ENCODE measurements at places on chromosomes 4 and X.

- peak overlapping the region; percentile 94 for H3K4me3 ChIP-seq
- peaks cover 6% of the 10 kb centered on the region for H3K4me1 ChIP-seq
- no peaks in the 10 kb centered on the region for H3K36me3 ChIP-seq
- H3K27me3 ChIP-seq: no peaks in the 10 kb centered on the region
These were observed 86.2 kb upstream of the HPRT1 start for GRCh38 chrX:134373736-134374135.

GRCh38 chr4:78057600-78058550 lies 752 bp downstream of the FRAS1 start:
- peak; percentile 25 for DNase-seq
- peaks cover 25% of the 10 kb centered on the region for H3K27me3 ChIP-seq
- peaks cover 23% of the 10 kb centered on the region for H3K4me1 ChIP-seq
- H3K4me3 ChIP-seq: peak overlapping the region; percentile 87
- H3K36me3 ChIP-seq: no peaks in the 10 kb centered on the region

DNA sequence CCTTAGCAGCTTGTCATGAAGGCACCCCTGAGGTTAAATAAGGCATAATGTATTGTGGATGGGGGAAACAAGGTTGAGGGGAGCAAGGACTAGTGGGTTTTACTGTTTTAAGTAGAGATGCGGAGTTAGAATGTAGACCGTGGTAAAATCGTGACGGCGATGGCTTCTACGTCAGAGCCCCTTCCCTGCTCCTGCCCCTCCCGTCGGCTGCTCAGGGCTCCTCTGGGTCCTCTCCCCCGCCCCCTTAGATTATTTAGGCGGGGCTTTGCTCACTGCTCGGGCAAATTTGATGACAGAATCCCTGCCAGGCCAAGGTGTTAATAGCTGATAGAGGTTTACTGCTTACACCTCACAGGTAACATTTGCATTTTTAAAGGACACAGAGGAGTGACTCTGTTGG lies 2.3 kb downstream of the FRMPD3 start:
- peaks cover 45% of the 10 kb centered on the region for H3K27me3 ChIP-seq
- H3K4me1 ChIP-seq: peaks cover 9% of the 10 kb centered on the region
- no peaks in the 10 kb centered on the region for H3K36me3 ChIP-seq

GRCh38 chr4:105022811-105023667 lies 123.6 kb upstream of the TET2 start:
- DNase-seq: no peak
- H3K27me3 ChIP-seq: no peaks in the 10 kb centered on the region
- H3K36me3 ChIP-seq: no peaks in the 10 kb centered on the region
- H3K27ac ChIP-seq: no peak overlapping the region
- no peaks in the 10 kb centered on the region for H3K4me1 ChIP-seq

DNA sequence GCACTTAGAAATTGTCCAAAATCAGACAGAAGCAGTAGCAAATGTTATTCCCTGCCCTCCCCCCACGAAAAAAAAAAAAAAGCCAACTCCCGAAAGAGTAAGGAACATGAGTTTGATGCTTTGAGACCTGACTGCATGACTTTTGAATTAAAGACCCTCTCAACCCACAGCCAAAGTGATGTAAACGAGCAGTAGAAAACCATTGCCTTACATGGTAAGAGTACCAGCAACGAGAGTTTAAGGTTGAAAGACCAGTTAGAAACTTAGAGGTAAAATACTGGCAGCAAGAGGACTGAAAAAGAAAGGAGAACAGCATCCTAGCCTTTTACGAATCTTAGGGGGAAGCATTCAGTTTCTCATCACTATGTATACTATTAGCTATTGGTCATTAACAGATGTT lies 10.0 kb upstream of the ANXA10 start:
- no peak for DNase-seq
- H3K27me3 ChIP-seq: no peaks in the 10 kb centered on the region
- H3K4me1 ChIP-seq: no peaks in the 10 kb centered on the region
- no peak overlapping the region for H3K4me3 ChIP-seq

DNA sequence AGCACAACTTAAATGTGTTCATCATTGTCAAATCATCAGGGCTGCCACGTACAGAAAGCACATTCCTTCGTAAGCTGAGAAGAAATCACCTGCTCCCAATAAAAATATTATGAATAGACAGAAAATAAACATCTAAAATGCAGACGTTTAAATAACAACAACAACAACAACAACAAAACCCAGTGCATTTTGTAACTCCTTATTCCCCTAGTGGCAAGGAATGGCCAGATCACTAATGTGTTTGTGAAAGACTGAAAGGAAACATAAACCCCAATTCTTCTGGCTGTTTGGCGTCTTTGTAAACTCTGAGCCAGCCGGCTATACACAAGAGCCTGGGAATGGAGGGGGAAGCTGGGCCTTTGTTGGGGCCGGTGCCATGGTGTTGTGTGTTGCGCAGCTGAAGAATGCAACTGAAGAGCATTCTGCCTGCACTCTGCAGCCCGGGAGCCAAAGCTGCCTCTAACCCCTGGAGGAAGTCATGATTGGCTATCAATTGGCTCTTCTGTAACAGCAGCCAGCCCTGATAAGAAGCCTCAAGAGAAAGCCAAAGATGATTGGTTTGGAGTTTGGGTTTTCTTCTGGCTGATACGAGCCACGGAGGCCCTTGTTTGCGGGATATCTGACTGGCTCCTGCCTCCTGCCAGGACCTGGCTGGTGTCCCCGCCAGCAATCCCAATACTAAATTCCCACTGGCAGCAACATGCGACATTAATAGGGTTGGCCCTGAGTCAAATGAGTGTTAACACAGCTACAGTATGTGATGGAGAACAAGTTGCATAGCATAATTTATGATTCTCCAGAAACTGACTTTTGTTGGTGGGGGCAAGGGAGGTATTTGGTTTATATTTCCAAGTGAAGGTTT lies 89.7 kb upstream of the TFDP3 start:
- H3K27ac ChIP-seq: no peak overlapping the region
- H3K4me3 ChIP-seq: no peak overlapping the region
- DNase-seq: no peak
- no peaks in the 10 kb centered on the region for H3K36me3 ChIP-seq
- no peaks in the 10 kb centered on the region for H3K4me1 ChIP-seq

- no peak overlapping the region for H3K4me3 ChIP-seq
- H3K27me3 ChIP-seq: peaks cover 9% of the 10 kb centered on the region
- no peak for DNase-seq
- H3K27ac ChIP-seq: no peak overlapping the region
- H3K4me1 ChIP-seq: no peaks in the 10 kb centered on the region
These were observed 24.3 kb downstream of the SHROOM3 start for GRCh38 chr4:76459291-76459723.

GRCh38 chr4:151674804-151675391 lies 85.9 kb downstream of the GATB start:
- H3K27ac ChIP-seq: no peak overlapping the region
- no peaks in the 10 kb centered on the region for H3K36me3 ChIP-seq
- no peak overlapping the region for H3K4me3 ChIP-seq
- DNase-seq: no peak

- H3K27ac ChIP-seq: no peak overlapping the region
- no peak for DNase-seq
- no peak overlapping the region for H3K4me3 ChIP-seq
- no peaks in the 10 kb centered on the region for H3K27me3 ChIP-seq
- no peaks in the 10 kb centered on the region for H3K4me1 ChIP-seq
These were observed 35.9 kb downstream of the GRID2 start for GRCh38 chr4:92339676-92340075.

DNA sequence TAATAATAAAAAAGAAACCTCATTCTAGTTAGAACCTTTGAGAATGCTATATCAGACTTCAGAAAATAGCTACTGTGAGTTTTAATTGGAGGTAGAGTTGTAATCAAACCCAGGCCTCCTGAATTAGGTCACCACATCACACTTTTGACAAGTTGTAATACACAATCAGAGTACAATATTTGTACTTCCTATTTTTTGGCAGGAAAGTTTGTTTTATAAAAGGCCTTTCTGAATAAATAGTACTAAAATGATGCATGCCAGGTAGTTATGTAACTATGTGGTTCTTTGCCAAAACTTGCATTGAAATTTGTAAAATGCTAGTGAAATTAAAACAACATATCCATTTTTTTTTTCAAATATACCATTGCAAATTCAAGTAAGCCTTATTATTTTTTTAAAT lies 26.8 kb downstream of the ADH7 start:
- no peaks in the 10 kb centered on the region for H3K4me1 ChIP-seq
- no peak for DNase-seq

- no peak overlapping the region for H3K4me3 ChIP-seq
- no peaks in the 10 kb centered on the region for H3K36me3 ChIP-seq
- no peak overlapping the region for H3K27ac ChIP-seq
- H3K4me1 ChIP-seq: no peaks in the 10 kb centered on the region
- no peak for DNase-seq
These were observed 29.1 kb upstream of the PLS3 start for GRCh38 chrX:115531818-115532403.

- H3K4me1 ChIP-seq: no peaks in the 10 kb centered on the region
- no peak for DNase-seq
- H3K27ac ChIP-seq: no peak overlapping the region
- H3K36me3 ChIP-seq: no peaks in the 10 kb centered on the region
- H3K4me3 ChIP-seq: no peak overlapping the region
These were observed 831.9 kb downstream of the TRIML1 start for GRCh38 chr4:188971125-188971524.

GRCh38 chrX:95703696-95704095 lies 980.9 kb upstream of the DIAPH2 start:
- H3K27ac ChIP-seq: no peak overlapping the region
- no peaks in the 10 kb centered on the region for H3K4me1 ChIP-seq
- H3K4me3 ChIP-seq: no peak overlapping the region
- DNase-seq: no peak
- no peaks in the 10 kb centered on the region for H3K36me3 ChIP-seq

Data from naive thymus-derived CD8-positive, alpha-beta T cell (primary cell).